HCT116 (cell line): ENCODE measurements at places on chromosomes 1 and 21. TPM values are rescaled to one million over a fixed set of nuclear protein-coding genes. Genes with fewer than 3 reads are reported as not detected.
A peak's percentile ranks its signal among the peaks of the same experiment; 100 is the strongest.

Gene FAM43B
- not detected for total RNA-seq

DNA sequence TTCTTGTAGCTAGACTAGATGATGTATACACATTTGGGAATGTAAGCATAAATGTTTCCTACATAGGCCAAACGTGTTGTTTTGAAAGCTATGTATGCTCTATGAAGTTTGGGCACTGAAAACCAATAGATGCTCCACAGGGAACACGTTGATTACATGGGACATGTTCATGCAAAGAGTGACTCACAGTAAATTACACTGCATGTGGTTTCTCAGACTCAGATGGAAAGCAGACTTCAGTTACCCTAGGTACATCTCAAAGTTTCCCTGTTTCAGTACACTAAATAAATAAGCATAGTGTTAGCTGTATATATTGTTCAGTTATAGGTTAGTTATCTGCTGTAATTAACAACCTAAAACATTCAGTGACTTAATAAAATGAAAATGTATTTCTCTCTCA, 301.9 kb upstream of the RUNX1 start:
- H3K27ac ChIP-seq = no peak overlapping the region
- no peak for DNase-seq
- no peaks in the 10 kb centered on the region for H3K4me1 ChIP-seq
- no peaks in the 10 kb centered on the region for H3K27me3 ChIP-seq
- H3K4me3 ChIP-seq = no peak overlapping the region

Gene GJA4
- total RNA-seq = not detected

GRCh38 chr21:29939104-29939923, 482 bp downstream of the GRIK1 start:
- DNase-seq = no peak
- H3K27ac ChIP-seq = no peak overlapping the region
- H3K4me1 ChIP-seq = no peaks in the 10 kb centered on the region
- no peaks in the 10 kb centered on the region for H3K27me3 ChIP-seq
- no peaks in the 10 kb centered on the region for H3K36me3 ChIP-seq

DNA sequence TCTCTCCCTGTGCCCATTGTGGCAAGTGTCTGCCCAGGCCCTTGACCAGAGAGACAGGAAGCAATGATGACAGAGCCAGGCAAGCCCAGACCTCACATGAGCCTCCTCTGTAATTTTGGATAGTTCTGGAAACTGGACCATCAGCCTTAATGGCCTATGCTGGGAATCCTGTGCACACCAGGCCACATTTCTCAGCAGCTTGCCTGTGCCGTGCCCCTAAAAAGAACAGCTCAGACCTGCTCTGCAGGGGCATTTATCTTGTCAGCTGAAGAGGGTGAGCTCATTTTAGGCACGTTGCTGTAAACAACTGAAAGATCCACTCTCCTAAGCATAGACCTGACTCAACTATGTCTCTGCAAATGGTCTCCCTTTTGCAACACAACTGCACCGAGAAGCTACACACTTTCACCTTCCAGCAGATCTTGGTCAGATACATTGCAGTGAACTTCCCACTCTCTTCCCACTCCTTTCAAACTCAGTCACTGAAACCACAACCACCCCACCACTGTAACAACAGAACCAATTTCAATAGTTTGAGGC, 53.5 kb upstream of the BACH1 start:
- H3K4me1 ChIP-seq = no peaks in the 10 kb centered on the region
- DNase-seq = no peak
- no peaks in the 10 kb centered on the region for H3K27me3 ChIP-seq
- no peaks in the 10 kb centered on the region for H3K36me3 ChIP-seq
- no peak overlapping the region for H3K4me3 ChIP-seq

GRCh38 chr1:98336472-98337083, 324.9 kb upstream of the SNX7 start:
- no peak overlapping the region for H3K4me3 ChIP-seq
- H3K27ac ChIP-seq = no peak overlapping the region
- DNase-seq = no peak
- no peaks in the 10 kb centered on the region for H3K36me3 ChIP-seq
- H3K4me1 ChIP-seq = no peaks in the 10 kb centered on the region

DNA sequence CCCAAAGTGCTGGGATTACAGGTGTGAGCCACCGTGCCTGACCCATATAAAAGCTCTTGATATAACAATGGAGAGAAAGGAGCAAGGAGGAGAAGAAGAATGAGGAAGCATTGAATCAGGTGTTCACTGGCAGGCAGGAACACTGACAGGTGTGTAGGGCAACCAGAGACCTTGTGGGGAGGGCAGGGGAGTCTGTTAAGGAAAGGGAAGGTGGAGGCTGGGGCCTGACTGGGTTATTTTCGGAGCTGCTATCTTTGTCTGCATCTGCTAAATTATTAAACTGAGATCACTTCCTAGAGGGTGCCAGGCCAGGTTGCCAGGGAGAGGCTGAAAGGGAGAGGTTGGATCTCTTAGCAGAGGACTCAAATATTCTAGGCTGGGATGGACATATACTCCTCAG, 6.8 kb upstream of the TRNP1 start:
- no peaks in the 10 kb centered on the region for H3K27me3 ChIP-seq
- no peak overlapping the region for H3K4me3 ChIP-seq
- no peaks in the 10 kb centered on the region for H3K36me3 ChIP-seq
- H3K27ac ChIP-seq = no peak overlapping the region; the same call in 1 of the 2 replicates

Gene GPR3
- total RNA-seq = 2.8 TPM

DNA sequence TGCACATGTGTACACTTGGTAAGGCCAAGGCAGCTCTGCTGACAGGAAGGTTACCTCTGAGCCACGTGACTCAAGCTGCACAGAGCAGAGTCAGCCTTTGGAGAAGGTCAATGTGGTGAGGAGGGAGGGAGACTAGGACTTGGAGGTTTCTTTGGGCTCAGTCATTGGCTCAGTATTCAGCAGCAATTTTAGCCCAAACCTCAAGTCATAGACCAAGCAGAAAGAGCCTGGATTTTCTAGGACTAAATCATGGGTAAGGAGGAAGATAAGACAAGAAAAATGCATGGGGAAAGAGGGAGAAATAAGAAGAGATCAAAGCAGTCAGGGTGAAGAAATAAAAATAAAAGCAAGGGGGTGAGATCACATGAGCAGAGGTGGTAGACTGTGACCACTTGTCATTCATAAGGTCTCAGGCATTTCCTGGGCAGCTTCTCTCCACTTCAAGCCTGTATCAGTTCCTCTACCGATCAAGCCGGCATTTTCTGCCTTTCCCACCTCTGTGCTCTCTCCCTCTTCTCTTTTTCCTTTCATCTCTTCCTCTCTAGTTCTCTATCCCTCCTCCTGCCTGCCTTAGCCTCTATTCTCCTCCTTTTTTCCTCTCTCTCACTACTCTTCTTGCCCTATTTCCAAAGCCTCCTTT, 51.7 kb upstream of the DUSP10 start:
- no peak overlapping the region for H3K4me3 ChIP-seq
- no peak overlapping the region for H3K27ac ChIP-seq
- H3K36me3 ChIP-seq = no peaks in the 10 kb centered on the region
- H3K27me3 ChIP-seq = no peaks in the 10 kb centered on the region
- DNase-seq = no peak
- no peaks in the 10 kb centered on the region for H3K4me1 ChIP-seq

DNA sequence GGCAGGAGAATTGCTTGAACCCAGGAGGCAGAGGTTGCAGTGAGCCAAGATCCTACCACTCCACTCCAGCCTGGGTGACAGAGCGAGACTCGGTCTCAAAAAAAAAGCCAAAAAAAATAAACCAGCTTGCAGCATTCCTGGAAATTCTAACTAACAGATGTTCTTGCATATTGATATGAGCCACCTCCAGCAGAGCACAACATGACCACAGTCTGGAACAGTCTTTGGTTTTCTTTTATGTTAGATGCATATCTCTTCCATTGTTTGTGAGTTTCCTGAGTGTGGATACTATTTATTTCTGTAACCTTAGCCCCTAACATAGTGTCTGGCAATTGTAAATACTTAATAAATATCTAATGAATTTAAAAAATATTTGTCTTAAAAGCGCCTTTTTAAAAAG, 23.9 kb downstream of the IFNAR1 start:
- no peak overlapping the region for H3K4me3 ChIP-seq
- no peaks in the 10 kb centered on the region for H3K27me3 ChIP-seq
- H3K36me3 ChIP-seq = peaks cover 7% of the 10 kb centered on the region
- no peak for DNase-seq

GRCh38 chr1:208597571-208597970, 353.4 kb upstream of the PLXNA2 start:
- DNase-seq = no peak
- H3K4me3 ChIP-seq = no peak overlapping the region
- H3K4me1 ChIP-seq = no peaks in the 10 kb centered on the region
- no peak overlapping the region for H3K27ac ChIP-seq

- H3K27ac ChIP-seq = no peak overlapping the region
- no peak for DNase-seq
- H3K4me3 ChIP-seq = no peak overlapping the region
- no peaks in the 10 kb centered on the region for H3K27me3 ChIP-seq
- peaks cover 3% of the 10 kb centered on the region; the same call in 1 of the 2 replicates for H3K4me1 ChIP-seq
Observed at GRCh38 chr1:10046356-10047085, 13.8 kb downstream of the UBE4B start.

DNA sequence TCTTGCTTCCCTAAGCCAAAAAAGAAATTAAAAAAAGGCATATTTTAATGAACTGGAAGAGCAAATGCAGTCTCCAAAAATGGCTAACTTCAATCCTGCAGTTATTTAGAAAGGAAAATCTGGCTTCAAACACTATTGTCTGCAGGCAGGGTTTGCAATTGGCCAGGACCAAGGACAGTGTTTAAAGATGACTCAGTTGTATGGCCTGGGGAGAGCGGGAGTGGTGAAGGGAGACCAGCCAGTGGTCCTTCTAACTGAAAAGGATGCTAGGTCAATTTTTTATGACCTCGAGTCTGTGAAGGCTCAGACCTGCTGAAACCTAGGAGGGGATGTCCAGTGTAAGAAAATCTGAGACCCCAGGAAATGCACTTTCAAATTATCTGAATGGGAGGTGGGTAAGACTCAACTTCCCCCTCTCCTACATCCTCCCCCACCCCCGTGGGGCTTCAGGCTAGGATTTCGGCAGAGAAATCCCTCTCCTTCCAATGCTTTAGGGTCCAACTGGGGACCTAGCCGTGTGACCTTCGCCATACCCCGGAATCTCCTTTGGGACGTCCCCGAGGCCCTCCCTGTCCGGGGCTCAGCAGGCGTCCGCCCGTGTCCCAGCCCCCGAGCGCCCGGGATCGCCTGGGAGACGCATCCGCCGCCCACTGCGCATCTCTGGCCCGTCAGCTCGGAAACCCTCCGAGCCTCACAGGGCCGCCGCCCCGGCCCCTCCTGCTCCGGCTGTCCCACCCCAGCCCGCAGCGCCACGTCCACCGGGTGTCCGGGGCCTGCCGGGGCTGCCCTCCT, 602 bp upstream of the RIMKLA start:
- H3K27ac ChIP-seq = no peak overlapping the region
- no peaks in the 10 kb centered on the region for H3K36me3 ChIP-seq
- H3K4me3 ChIP-seq = peak overlapping the region; percentile 45
- no peak for DNase-seq

- no peak overlapping the region for H3K27ac ChIP-seq
- no peaks in the 10 kb centered on the region for H3K27me3 ChIP-seq
- H3K4me3 ChIP-seq = no peak overlapping the region
- no peaks in the 10 kb centered on the region for H3K36me3 ChIP-seq
Observed at GRCh38 chr1:186042230-186042629, 308.0 kb downstream of the HMCN1 start.

Gene UTS2
- total RNA-seq = 3.0 TPM

Gene C1orf159
- 22.7 TPM for total RNA-seq

- H3K36me3 ChIP-seq = no peaks in the 10 kb centered on the region
- no peak overlapping the region for H3K27ac ChIP-seq
- peaks cover 10% of the 10 kb centered on the region; the same call in 1 of the 2 replicates for H3K27me3 ChIP-seq
- no peak overlapping the region for H3K4me3 ChIP-seq
- H3K4me1 ChIP-seq = no peaks in the 10 kb centered on the region
Observed at GRCh38 chr1:200873116-200873670, 412 bp downstream of the GPR25 start.

Gene HRNR
- not detected for total RNA-seq

DNA sequence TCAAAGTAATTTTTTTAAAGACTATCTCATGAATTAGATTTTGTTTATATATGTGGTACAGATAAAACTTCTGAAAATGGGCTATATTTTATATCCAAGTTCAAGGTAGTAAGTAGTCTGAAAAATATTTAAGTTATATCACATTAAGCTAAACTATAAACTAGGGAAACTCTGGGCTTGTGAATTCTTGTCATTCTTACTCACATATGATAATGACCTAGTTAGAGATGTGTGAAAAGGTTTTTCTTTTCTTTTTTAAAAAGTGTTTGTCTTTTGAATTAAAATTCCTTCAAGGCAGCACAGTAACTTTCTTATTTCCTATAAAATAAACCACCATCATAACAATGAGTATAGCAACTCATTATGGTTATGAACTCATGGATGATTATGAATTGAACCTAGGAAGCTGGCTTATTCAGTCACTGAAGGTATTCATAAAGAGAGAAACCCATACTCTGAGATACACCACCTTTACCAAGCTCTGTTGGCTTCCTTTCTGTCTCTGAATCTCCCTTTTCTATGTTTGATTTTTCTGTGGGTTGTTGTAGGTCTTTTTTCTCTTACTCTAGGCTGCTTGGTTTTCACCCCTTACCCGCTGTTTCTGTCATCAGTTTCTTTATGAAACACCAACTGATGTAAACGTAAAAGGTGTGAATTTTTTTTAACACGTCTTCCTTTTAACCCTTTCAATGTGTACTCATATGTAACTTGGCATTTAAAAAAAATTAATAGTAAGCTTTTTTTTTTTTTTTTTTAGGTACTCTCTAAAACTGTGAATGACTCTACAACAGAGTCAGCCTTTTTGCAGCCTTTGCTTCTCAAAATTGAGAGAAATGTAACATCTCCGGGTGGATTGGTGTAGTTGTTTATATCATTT, 25.2 kb downstream of the IL12RB2 start:
- DNase-seq = no peak
- no peaks in the 10 kb centered on the region for H3K4me1 ChIP-seq
- no peak overlapping the region for H3K4me3 ChIP-seq
- H3K27ac ChIP-seq = no peak overlapping the region
- no peaks in the 10 kb centered on the region for H3K36me3 ChIP-seq

Gene SMCP
- total RNA-seq = not detected

GRCh38 chr1:211885747-211886522, 55.4 kb upstream of the LPGAT1 start:
- DNase-seq = no peak
- H3K27ac ChIP-seq = no peak overlapping the region
- H3K27me3 ChIP-seq = no peaks in the 10 kb centered on the region
- no peaks in the 10 kb centered on the region for H3K36me3 ChIP-seq
